ENCODE measurements at places on chromosomes 2 and 18. TPM values are rescaled to one million over a fixed set of nuclear protein-coding genes. Genes with fewer than 3 reads are reported as not detected.

Gene VSNL1
- 3.3 TPM for total RNA-seq

Gene FMNL2
- total RNA-seq: 51.8 TPM

Gene FSHR
- total RNA-seq: 2.4 TPM

Gene TBR1
- 2.0 TPM for total RNA-seq

Gene ATG16L1
- total RNA-seq: 17.2 TPM
